HCEC 1CT (cell line): ENCODE measurements at places on chromosomes 4 and X.

DNA sequence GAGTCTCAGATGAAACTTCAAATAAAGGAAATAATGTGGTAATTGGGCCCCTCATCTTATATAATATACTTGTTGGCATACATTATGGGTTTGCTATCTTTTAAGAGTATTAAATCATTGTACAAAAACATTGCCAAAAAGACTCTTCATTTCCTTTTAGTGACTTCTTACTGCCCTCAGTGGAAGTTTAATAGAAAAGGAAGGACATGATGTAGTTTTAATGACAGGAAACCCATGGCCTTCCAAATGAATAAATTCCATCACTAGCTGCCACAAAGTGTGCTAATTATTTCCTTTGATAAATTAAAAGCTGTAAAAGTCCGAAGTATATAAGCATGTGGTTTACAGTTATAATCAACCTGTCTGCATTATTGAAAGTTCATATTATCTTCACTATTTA, 350.9 kb upstream of the HAND2 start:
- DNase-seq: no peak

DNA sequence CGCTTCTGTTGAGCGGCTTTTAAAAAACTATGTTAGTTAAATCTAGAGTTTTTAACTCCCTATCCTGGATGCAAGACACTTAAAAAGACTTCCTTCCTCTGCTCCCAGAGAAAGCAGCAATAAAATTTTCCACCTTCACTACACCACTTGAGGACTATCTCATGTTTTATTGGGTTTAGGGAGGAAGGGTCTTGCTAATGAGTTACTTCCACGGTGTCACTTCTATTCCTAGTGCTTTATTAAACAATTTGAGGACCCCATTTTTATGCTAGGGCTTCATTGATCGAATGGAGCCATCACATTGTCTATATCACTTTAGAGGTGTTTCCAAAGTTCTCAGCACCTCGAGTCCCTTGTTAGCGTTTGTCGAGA, 3.7 kb upstream of the STIM2 start:
- DNase-seq: no peak

DNA sequence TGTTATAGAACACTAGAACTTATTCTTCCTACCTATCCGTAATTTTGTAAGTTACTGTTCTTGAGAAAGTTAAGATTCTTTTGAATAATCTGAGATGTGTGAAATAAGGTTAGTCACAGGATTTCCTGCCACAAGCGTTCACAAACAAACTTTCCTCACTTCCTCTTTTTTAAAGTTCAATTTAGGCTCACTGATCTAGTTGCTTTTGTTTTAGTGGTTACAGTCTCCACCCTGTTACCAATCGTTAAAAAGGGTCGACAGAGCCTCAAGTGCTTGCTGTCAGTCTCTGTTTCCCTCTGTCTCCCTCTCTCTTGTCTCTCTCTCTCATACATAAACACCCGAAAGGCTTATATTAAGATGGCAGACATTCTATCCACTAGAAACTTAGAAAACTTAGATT, 35.9 kb upstream of the STK26 start:
- no peak for DNase-seq

DNA sequence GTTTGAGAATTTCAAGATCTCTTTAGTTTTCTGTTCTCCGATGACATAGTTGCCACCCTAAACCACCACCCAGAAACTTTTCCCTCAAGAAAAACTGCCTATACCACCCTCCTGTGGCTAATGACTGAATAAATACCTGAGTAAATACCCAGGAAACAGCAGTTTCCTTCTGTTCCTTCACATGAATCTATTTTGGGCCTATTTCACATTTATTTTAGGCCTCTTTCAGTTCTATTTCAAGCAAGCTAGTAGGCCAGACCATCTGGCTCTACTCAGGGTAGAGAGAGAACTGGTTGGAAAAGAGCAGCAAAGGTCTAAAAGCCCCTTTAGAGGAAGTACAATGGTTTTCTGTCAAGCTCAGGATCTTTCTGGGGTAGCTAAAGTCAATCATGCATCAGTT, 23.4 kb downstream of the ARHGEF9 start:
- no peak for DNase-seq

GRCh38 chr4:53706422-53707032, 115.2 kb upstream of the LNX1 start:
- peak; percentile 59 for DNase-seq

GRCh38 chrX:117743469-117744251, 372.9 kb downstream of the KLHL13 start:
- no peak for DNase-seq

- no peak for DNase-seq
Measured at GRCh38 chrX:13473442-13474163, 95.8 kb upstream of the EGFL6 start.

- DNase-seq: no peak
Measured at GRCh38 chr4:134610956-134611355, 409.4 kb upstream of the PABPC4L start.

GRCh38 chrX:3442691-3443090, 96.2 kb upstream of the MXRA5 start:
- DNase-seq: no peak

DNA sequence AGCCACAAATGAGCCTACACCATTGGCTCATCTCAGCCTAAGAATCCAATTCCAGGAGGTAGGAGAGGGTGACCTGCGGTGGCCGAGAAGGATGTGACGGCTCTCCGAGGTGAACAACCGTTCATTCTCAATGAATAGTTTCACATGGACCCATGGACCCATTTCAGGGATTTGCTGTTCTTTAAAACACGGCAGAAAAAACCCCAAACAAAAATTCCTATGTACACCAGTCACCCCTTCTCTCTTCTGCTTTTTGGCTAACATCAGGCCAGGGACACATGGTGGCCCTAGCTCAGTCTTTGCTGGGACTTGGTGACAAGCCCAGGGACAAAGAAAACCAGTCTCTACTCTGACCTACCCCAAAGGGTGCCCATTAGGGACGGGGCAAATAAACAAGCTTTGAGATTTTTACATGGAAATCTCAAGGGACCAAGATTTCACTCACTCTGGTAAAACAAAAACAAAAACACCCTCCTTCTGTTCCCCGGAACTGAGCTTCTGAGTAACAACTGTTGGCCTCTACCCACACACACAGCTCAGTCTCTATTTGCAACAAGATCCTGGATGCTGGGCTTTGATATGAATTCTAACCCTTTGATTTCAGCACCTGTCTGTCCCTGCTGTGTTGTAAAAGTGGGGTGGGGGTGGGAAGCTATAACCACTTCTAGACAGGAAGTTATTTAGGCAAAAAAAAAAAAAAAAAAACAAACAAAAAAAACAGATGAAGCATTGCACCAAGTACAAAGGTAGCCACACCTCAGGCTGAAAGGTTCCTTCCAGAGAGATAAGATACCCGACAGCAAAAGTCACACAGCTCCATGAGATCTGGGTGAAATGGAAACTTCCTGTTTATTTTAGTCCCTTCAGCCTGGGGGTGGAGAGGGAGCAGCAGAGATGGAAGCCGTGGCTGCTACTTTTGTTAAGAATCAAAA, 49.0 kb downstream of the DDX3X start:
- peak; percentile 36 for DNase-seq

DNA sequence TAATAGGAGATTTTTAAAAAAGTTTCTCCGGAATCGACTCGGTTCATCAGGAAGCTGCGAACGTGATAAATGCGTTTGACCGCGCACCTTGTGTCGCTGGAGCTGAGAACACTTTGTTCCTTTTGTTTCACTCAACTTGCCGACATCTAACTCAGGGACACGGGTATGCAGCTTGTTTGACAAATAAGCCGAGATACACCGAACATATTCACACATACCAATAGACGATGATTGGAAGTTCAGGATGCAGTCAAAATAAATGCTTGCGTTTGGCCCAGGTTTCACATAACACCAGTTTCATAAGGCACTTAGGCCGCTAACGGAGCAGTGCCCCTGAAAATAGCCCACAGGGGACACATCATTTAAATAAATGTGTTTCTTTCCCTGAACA, 932 bp upstream of the SHISA3 start:
- DNase-seq: no peak

GRCh38 chrX:139287155-139287924, 243.2 kb upstream of the F9 start:
- DNase-seq: no peak
